Right ventricle myocardium superior (tissue), 1 donor: ENCODE measurements at places on chromosomes 5 and 9. TPM values are rescaled to one million over a fixed set of nuclear protein-coding genes. Genes with fewer than 3 reads are reported as not detected.

TMC1 gene
- total RNA-seq = not detected

OBP2B gene
- total RNA-seq = not detected

GZMA gene
- total RNA-seq = 1.0 TPM

MZB1 gene
- 0.70 TPM for total RNA-seq

PNPLA7 gene
- total RNA-seq = 12.2 TPM

CCDC192 gene
- total RNA-seq = not detected

PCDHA9 gene
- total RNA-seq = not detected

STPG3 gene
- total RNA-seq = 1.3 TPM

NIM1K gene
- total RNA-seq = 0.22 TPM

BAAT gene
- 0.08 TPM for total RNA-seq

NCS1 gene
- total RNA-seq = 5.0 TPM

TRPM6 gene
- 0.27 TPM for total RNA-seq

RETREG1 gene
- total RNA-seq = 272 TPM

SPINK6 gene
- not detected for total RNA-seq

BSPRY gene
- 0.24 TPM for total RNA-seq

LCP2 gene
- 6.7 TPM for total RNA-seq

PCDHB10 gene
- 0.81 TPM for total RNA-seq

DMRT1 gene
- total RNA-seq = not detected

FIBCD1 gene
- total RNA-seq = 0.59 TPM

STRBP gene
- 20.3 TPM for total RNA-seq

ASPN gene
- 4.8 TPM for total RNA-seq
